ENCODE measurements at places on chromosomes 7 and 10.

GRCh38 chr10:5840314-5841307, 27.4 kb upstream of the GDI2 start:
- DNase-seq, result no peak

DNA sequence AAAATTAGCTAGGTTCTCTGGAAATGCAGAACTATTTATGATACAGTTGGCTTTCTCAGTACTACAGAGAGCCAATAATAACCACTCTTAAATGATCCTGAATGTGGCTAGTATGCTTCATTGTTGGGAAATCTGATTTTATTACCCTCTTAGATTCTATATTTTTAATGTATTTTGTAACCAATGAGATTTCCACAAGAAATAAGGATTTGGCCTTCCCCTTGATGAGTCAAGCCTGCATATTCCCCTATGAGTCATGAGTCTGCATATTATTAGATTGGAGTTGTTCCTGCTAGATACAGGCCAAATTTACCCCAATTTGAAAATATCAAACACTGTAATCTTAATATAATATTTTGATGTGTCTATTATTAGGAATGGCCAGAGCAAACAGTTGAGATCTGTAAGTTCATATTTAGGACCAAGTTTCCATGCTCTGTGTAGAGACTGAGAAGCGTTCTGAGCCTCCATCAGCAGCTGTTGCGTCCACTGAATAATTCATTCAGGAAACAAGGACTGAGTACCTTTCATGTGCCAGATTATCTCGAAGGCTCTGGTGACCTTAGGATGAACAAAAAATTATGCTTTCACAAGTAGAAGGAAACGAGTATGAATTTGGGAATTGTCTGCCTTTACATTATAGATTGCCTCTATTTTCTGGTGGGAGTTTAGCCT, 793.4 kb downstream of the NRG3 start:
- DNase-seq, result no peak

DNA sequence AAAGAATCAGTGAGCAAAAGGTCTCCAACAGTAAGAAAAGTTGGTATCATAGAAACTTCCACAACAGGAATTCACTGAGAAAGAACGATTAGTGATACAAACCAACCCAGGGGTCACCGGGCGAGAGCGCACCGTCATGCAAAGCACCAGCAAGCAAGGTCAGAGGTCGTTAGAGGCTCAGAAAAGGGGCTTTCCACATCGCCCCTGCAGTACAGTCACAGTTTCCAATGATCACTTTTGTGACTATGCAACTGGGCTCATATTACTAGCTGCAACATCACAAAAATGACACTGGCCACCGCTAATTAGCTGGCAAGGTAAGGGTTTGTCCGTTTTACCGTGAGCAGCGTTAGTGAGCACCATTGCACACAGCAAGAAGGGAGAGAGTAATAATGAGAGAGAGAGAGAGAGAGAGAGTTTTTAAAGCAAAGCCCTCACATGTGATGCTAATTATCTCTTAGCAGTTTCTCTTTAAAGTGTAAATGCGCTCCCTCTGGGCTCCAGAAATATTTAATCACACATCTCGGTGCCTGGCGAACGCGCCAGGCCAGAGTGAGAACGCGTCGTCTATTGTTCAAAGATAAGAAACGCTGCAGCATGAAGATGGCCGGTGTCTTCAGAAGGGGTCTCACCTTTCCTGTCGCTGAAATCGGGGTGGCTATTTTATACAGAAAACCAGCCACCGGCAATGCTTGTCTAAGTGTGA, 237.5 kb downstream of the DNAJB6 start:
- no peak for DNase-seq

- no peak for DNase-seq
Measured at GRCh38 chr10:2284071-2284470, 546.7 kb upstream of the ADARB2 start.

GRCh38 chr10:82867056-82867455, 992.1 kb downstream of the NRG3 start:
- DNase-seq, result no peak

GRCh38 chr7:97819161-97819560, 53.0 kb downstream of the ASNS start:
- no peak for DNase-seq

GRCh38 chr7:77693830-77694583, 2.3 kb upstream of the RSBN1L start:
- DNase-seq, result no peak

- no peak for DNase-seq
Measured at GRCh38 chr10:72487116-72487515, 132.4 kb upstream of the DNAJB12 start.

- no peak for DNase-seq
Measured at GRCh38 chr7:73742753-73743641, 4.4 kb upstream of the ABHD11 start.

DNA sequence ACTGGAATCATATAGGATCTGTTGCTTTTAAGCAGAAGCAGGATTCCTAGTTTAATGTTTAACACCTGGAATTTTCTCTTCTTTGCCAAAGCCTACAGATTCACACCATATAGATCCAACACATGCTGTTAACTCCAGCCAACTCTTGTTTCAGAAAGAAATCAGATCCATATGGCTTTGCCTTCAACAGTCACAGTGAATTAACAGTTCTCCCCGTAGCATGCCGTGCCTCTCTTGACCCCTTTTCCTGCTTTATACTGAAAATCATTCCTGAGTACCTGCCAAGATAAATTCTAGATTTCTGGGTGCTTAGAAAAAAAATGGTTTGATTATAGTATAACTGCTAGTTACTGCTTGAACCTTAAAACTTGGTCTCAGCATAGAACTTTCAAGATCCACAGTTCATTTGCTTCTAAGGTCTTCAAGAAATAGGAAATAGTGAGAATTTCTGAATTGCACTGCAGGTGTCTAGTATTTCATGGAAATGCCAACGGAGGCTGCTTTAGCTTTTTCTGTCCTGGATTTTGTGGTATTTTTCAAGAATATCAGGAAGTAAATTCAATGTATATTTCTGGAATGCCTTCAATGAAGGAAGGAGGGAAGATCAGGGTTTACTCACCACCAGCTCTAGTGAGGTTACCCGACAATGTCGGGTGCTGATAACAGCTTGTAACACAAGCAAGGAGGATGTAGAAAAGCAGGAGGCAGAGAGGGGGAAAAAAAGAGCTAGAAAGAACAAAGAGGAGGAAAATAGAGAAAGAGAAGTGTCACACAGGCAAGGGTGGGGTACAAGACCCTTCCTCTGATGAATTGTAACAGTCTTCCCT, 6.6 kb downstream of the AASS start:
- DNase-seq, result no peak

GRCh38 chr7:120505770-120506169, 232.8 kb downstream of the KCND2 start:
- DNase-seq, result no peak

DNA sequence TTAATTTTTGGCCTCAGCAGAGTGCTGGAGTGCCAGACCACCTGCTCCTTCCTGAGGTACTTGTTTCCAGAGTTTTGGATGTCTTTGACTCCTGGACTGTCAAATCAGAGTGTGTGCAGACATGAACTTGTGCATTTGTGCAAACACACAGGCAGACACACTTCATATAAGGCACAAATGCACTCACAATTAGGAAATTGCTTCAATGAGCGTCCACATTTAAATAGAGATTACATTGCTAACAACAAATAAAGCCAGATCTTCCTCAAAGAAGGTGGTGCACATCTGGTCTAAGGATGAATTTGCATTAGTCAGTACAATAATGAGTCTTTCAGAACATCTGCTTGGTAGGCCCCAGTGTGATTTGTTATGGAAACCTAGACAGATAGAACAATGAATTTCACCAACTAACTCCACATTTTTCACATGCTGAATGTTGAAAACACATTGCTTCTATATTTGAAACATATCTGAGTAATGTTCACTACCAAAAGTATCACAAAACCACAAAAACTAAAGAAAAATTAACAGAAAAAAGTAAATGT, 266.7 kb upstream of the INHBA start:
- no peak for DNase-seq

DNA sequence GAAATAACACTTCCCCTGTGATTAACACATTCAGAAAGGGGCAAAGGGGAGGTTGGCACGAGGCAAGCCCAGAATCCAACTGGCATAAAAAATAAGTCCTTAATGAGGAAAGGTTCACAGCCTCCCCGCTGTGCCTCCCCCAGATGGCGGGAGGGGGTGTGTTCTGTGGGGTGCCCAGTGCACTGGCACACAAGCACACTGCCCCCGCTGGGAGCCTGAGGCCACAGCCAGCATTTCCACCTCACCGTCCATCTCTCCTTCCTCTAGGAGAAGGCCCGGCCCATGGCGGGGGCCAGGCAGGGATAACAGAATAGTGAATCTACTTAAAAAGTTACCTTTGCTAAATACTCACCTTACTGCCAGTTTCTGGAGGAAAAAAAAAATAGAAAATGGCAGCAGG, 43.2 kb downstream of the PRKAG2 start:
- DNase-seq, result no peak

DNA sequence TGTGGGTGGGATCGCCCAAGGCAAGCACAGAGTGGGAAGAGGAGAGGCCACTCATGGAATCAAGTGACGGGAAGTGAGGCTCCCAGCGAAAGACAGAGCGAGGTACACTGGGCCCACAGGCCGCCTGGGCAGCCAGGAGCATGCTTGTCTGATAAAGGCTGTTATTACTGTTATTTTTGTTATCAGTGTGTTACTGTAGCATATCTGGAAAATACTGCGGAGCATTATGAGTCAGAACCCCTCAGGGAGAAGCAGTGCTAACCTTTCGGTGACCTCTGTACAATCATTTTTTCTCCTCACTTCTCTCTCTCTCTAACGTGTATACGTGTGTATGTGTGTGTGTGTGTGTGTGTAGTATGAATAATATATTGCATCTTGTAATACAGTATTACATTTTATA, 3.8 kb upstream of the TCERG1L start:
- no peak for DNase-seq

DNA sequence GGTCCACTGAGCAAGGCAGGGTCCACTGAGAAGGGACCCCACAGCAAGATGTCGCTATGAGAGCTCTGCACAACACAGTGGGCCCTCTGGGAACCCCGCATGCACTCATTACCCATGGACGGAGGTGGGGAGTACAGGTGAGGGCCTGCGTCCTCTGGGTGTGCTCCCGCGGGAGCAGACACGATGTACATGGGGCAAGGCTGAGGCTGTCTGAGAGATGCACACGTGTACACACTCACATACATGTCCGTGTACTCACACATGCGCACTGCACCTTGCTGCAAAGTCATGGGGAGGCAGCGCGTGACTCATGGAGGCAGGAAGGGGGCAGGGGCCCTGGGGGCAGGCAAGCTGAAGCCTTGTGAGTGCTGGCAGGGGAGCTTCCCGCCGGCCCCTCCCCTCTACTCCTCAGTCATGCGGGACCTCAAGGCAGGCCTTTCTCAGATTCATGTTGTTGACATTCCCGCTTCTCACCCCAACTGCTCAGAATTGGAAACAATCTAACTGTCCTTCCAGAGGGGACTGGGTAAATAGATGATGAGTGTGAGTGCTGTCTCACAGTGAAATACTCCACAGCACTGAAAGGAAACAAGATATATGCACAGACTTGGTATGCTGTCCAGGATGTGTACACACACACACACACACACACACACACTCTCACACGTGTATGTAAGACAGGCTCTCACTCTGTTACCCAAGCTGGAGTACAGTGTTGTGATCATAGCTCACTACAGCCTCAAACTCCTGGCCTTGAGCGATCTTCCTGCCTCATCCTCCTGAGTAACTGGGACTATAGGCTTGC, 40.0 kb downstream of the GOLGA7B start:
- DNase-seq, result no peak

- no peak for DNase-seq
Measured at GRCh38 chr7:73504920-73505319, 17.2 kb downstream of the BAZ1B start.

DNA sequence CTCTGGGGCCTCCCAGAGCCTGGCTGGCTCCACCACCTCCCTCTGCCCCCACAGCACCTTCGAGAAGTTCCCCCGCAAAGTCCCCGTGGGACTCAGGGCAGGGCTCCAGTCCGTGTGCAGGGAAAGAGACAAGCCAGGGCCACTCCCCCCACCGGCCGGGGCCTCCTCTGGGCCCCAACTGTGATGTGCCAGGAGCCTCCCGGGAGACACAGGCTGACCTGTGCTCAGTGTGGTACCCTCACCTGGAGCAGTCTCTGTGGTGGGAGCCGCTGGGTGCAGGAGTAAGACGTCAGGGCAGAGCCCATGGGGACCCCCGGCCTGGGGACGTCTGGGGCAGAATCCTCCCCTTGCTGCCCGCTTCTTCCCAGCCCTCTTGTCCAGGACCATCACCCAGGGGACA, 1.5 kb upstream of the ADGRA1 start:
- DNase-seq, result no peak

DNA sequence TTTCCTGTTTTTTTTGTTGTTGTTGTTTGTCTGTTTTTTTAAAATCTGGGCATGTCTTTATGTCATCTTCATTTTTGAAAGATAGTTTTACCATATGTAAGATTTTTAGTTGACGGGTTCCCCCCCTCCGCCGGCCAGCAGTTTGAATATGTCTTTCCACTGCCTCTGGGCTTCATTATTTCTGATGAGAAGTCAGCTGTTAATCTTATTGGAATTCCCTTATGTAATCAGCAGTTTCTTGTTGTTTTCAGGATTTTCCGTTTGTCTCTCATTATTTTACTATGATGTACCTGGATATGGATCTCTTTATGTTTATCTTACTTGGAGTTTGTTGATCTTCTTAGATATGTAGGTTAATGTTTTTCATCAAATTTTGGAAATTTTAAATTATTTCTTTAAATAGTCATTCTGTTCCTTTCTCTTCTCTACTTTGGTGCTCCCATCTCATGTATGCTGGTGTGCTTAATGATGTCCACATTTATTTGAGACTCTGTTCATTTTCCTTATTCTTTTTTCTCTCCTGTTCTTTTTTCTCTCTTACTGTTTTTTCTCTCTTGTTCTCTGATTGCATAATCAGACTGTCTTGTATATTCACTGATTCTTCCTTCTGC, 9.7 kb downstream of the EXOC6 start:
- DNase-seq, result no peak

DNA sequence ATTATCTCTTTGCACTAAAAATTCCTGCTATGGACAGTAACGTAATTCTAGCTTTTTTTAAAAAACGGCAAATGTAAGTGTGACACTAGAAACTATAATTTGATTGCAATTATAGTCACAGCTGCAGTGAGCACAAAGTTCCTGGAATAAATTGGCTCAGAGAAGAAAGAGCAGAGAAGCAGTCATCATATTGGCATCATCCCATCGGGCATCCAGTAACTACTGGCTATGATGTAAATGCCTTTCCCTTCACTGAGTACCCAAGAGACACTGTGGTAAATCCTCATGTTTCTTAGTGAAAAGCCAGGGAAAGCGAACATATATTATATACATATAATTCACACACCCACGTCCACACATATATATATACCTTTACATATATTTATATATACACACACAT, 43.6 kb downstream of the PIP4K2A start:
- no peak for DNase-seq

- no peak for DNase-seq
Measured at GRCh38 chr10:19480353-19480752, 335.9 kb upstream of the PLXDC2 start.

- no peak for DNase-seq
Measured at GRCh38 chr7:130374507-130374906, 5.8 kb upstream of the CPA1 start.

- no peak for DNase-seq
Measured at GRCh38 chr10:21808550-21808949, 195.0 kb downstream of the DNAJC1 start.

Data from stimulated activated CD4-positive, alpha-beta T cell treated with anti-CD3 and anti-CD28 coated beads, Interleukin-15, amount 100 ng/mL, for 48 hours (primary cell).